Cortex of kidney (tissue), 1 donor: ENCODE measurements at places on chromosomes 11 and 22.

- DNase-seq, result no peak
These were observed 31.4 kb upstream of the B3GNT6 start for GRCh38 chr11:77002776-77003175.

DNA sequence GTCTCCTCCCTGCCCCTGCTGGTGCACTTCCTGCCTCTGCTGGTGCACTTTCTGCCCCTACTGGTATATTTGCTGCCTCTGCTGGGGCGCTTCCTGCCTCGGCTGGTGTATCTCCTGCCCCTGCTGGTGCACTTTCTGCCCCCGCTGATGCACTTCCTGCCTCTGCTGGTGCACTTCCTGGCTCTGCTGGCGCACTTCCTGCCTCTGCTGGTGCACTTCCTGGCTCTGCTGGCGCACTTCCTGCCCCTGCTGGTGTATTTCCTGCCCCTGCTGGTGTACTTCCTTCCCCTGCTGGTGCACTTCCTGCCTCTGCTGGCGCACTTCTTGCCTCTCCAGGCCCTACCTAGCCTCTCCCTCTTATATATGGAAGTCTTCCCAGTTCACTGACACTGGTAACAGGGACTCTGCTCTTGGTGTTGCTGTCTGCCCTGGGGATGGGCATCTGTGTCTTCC lies 10.1 kb downstream of the MTFP1 start:
- no peak for DNase-seq

GRCh38 chr11:118205606-118206378 lies 19.0 kb downstream of the JAML start:
- no peak for DNase-seq

GRCh38 chr11:14411818-14412217 lies 52.8 kb upstream of the RRAS2 start:
- DNase-seq, result no peak

GRCh38 chr22:46234969-46235368 lies 15.1 kb downstream of the CDPF1 start:
- DNase-seq, result no peak

- no peak for DNase-seq
These were observed 520.7 kb upstream of the B3GAT1 start for GRCh38 chr11:134932761-134933160.
